ENCODE measurements at places on chromosomes 6 and 20.

DNA sequence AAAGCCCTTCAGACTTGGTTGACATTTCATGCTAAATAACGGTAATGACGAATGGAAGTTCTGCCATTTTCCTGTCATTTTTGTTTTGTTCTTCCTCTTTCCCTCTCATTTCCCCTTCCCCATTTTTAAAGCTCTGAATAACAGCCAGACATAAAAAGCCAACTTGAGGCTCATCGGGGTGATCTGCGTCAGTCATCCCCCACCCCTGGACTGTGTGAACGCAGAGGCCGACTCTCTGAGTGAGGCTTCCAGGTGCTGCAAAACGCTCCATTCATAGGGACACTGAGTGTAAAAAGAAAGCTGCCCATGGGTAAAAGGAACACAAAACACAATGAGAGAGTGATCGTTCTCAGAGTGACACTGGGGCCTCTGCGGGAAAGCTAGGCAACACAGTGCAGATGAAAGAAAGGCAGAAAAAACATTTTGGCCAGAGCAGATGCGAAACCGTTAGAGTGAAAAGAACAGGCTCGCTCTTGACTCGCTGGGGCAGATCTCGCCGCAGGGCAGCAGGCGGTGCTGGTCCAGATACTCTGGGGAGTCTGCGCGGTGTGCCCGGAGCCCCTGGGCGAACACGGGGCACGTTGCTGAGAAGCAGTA is 684.8 kb downstream of the QKI start:
- DNase-seq = no peak

- no peak for DNase-seq
Measured at GRCh38 chr6:10420546-10421157, 5.8 kb upstream of the TFAP2A start.

GRCh38 chr20:2276015-2276414 is 19.8 kb upstream of the TGM3 start:
- DNase-seq = no peak

DNA sequence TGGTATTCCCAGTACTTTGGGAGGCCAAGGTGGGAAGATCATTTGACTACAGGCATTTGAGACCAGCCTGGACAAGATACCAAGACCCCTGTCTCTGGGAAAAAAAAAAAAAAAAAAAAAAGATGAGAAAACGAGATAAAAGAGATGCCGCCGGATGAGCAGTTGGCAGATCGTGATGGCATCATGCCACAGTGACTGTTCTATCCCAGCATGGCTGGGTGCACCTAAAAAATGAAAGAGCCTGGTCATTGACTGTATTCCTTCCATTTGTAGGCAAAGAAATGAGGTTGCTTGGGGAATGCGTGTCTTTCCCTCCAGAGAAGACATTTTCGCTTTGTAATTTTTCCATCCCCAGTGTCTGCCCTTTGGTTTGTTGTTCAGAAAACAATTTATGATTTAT is 12.9 kb downstream of the AKAP12 start:
- no peak for DNase-seq

DNA sequence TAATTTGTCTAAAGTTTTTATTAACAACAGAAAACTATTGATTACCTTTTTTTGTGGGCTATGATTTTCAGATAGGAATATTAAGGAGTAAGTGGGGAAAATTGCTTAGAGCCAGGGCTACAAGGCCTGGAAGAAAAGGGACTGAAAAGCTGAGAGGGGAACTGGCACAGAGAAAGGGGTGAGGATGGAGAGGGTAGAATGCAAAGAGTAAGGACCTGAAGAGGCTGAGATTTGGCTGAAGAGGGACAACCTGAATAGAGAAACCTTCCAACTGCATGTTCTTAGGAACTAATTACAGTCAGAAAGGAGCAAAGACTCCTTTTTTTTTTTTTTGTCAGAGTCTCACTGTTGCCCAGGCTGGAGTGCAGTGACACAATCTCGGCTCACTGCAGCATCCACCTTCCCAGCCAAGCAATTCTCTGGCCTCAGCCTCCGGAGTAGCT is 16.7 kb downstream of the BTN2A1 start:
- DNase-seq = no peak

- DNase-seq = no peak
Measured at GRCh38 chr20:19621072-19621471, 137.0 kb upstream of the RIN2 start.

- DNase-seq = no peak
Measured at GRCh38 chr20:50762045-50762422, 30.7 kb downstream of the PARD6B start.

DNA sequence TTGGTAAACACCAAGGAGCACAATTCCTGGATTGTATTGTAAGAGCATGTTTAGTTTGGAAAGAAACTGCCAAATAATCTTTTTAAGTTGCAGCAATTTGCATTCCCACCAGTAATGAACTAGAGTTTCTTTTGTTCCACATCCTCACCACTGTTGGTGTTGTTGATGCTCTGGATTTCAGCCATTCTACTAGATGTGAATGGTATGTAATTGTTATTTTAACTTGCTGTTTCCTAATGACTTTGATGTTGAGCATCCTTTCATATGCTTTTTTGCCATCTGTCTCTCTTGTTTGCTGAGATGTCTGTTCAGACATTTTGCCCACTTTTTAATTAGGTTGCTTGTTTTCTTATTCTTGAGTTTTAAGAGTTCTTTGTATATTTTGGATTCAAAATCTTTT is 1654.1 kb downstream of the GRIK2 start:
- no peak for DNase-seq

GRCh38 chr6:71292001-71292400 is 3.4 kb downstream of the OGFRL1 start:
- DNase-seq = no peak

- DNase-seq = no peak
Measured at GRCh38 chr6:147384029-147384428, 124.5 kb upstream of the SAMD5 start.

DNA sequence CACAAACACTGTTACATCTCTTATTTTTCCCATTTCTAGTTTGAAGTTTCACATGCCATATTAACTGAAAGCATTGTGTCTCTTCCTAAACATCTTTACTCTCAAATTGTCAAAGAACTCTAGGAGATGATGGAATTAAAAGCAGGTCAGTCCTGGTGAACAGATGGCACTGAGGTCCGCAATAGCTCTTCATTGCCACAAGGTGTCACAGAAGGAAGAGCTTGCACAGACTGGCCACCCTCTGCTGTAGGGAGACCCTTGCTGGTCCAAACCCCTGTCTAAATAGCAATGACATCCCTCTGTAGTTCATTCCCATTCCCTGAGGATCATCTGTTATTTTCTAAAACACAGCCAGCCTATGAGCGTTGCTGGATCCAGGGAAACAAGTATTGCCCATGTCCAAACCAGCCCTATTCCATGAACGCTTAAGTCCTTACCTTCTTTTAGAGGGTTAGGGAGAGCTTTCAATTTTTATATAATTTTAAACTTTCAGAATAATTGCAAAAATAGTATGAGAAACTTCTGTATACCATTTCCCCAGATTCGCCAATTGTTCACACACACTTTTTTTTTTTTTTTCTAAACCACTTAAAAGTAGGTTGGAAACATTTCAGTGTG is 10.1 kb upstream of the HDAC2 start:
- DNase-seq = no peak

- DNase-seq = no peak
Measured at GRCh38 chr20:57106030-57106682, 160.3 kb downstream of the BMP7 start.

- DNase-seq = no peak
Measured at GRCh38 chr20:50668798-50669197, 22.5 kb downstream of the RIPOR3 start.

DNA sequence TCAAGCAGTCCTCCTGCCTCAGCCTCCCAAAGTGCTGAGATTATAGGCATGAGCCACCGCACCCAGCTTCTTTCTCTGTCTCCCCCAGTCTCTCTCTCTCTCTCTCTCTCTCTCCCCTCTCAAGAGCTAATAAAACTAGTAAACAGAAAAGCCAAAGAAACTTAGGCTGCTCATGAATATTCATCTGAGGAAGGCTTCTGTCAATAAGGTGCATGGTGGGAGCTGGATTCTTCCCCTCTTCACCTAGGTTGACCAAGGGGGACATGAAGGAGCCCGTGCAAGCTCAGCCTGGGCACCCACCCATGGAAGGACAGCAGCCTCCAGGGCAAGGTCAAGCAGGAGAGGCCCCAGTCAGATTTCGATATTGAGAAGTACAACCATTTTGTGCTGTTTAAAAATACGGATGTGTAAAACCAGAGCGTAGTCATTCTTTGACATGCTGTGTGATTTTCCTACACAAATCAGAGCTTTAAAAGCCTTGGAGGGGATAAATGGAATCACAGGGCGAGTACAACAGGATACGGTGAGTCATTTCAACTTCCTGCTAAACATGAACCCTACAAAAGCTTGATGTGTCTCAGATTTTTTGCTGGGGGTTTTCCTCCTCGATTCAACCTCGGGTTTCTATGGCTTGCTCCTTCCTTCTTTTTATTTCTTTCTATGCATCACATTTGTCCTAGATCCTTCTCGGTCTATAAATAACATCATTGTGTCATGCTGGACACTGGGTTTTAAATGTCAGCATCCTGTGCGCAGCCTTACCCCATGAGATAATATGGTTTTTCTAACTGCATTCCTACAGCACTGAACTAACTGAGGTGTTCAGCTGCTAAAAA is 368.9 kb upstream of the JARID2 start:
- DNase-seq = no peak

Data from activated T-helper 1 cell treated with anti-CD3 and anti-CD28 coated beads, Interleukin-2, amount 50 U/mL, for 16 hours (primary cell).